ENCODE measurements at places on chromosomes 1 and 21.
A peak's percentile ranks its signal among the peaks of the same experiment; 100 is the strongest.

GRCh38 chr1:113170519-113170918 lies 97.5 kb downstream of the LRIG2 start:
- no peak for DNase-seq

- no peak for DNase-seq
Measured at GRCh38 chr1:221840511-221841243, 98.8 kb upstream of the DUSP10 start.

- no peak for DNase-seq
Measured at GRCh38 chr1:221696027-221696426, 45.9 kb downstream of the DUSP10 start.

GRCh38 chr1:18529714-18530113 lies 49.0 kb downstream of the KLHDC7A start:
- no peak for DNase-seq

DNA sequence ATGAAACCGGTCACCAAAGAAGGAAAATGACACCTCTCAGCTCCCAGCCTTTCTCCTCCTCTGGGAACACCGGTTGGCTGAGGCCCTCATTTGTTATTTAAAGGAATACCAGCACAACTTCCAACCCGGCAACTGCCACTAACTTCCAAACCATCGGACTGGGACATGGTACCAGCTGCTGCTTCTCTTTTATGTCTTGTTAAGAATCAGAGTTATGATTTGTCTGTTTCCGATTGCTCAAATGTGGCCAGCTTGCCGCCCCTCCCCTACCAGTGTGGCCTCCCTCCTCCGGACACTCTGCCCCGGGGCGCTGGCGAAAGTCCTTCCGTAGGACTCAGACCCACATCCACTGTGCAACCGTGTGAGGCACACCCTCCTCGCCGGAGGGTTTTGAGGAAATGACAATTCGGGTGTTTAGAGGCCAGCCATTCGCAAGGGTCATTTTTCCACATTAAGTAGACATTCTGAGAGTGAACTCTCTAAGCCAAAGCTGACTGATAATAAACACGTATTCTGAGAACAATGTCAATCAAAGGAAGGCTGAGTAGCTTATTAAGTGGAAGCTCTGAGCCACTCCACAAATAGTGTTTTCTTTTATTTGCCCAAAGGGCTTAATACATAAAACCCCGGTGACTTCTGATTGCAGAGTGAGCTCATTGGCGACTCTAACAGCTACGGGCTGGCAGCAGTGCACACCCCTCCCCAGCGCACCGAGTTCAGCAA lies 5.5 kb downstream of the RIPK4 start:
- DNase-seq, result no peak

DNA sequence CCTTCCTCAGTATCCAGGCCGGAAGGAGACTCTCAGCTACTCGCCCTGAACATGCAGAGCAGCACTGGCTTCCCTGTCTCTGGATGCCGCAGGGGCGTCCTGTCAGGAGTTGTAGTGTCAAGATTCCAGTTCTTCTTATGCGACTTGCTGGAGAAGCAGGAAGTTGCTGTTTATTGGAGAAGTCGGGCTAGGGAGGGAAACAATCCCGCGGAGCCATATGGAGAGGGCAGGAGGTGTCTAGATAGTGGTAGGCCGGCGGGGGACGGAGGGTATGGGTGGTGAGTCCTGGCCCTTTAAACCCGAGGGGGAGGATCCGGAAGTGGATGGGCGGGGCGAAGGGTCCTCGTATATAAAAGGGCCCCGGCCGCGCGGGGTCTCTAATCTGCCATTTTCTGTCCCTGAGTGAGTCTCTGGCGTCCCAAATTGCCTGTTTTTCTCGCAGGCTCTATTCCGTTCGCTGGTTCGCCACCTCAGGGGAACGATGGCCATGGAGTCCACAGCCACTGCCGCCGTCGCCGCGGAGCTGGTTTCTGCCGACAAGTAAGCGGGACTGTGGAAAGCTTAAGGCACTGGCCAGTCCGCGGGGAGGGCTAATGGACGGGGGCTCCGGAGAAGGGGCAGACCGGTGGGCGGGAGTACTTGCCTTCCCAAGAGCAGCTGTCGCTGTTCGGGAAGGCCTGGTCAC lies at the start of gene NASP:
NASP (plus strand) TSS at position 376 of the 685 bp plus-strand sequence; CDS start at position 482, 106 bp downstream.
- DNase-seq, result peak; percentile 79

GRCh38 chr1:77068013-77068412 lies 151.2 kb downstream of the PIGK start:
- no peak for DNase-seq

GRCh38 chr1:171160211-171160610 lies 24.9 kb upstream of the FMO2 start:
- no peak for DNase-seq

- no peak for DNase-seq
Measured at GRCh38 chr21:32645261-32646182, 33.3 kb upstream of the CFAP298 start.

DNA sequence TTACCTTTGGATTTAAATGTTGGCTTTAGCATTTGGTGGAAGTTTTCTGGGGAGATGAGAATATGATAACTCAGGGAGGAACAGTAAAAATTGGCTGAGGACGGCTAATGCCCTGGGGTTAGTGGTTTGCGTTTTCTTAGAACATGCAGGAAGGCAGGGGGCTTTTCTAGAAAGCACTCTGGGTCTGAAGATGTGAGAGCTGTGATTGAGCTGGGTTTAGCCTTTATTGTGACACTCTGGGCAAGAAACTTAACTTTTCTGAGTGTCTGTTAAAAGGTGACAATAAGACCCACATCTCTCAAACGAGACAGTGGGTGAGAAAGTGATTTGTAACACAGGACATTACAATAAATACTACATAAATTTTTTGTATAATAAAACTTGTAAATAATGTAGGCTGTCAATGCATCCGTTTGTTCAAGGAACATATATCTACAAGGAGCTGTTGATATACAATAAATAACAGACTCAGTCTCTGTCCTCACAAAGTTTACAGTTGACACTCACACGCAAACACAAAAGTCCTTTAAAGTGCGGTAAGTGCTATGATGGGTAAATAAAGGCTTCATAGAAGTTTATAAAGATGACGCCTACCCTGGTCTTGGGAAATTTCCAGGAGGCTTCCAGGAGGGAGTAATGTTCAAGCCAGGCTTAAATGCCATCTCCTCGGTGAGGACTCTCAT lies 49.5 kb upstream of the MRPS6 start:
- DNase-seq, result no peak

DNA sequence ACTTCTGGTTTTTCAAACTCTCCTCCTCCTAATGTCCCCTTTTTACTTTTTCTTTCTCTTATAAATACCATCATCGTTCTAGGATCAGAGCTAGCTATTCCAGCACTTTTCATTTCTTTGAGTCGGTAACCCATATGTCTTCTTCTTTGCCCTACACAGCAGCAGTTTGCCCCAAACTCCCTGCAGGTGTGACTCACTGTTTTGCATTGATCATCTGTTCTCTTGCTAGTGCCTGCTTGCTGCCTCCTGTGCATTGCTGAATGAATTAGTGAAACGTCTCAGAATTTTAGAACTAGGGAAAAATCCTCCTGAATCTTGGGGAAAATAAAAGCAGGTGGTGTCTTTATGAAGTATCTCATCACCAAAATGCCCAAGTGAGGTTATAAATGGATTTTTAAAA lies 21.7 kb downstream of the KCNK2 start:
- no peak for DNase-seq

- DNase-seq, result no peak
Measured at GRCh38 chr1:89802841-89803240, 18.0 kb upstream of the LRRC8D start.

GRCh38 chr1:42173961-42174735 lies 9.6 kb upstream of the GUCA2A start:
- no peak for DNase-seq

DNA sequence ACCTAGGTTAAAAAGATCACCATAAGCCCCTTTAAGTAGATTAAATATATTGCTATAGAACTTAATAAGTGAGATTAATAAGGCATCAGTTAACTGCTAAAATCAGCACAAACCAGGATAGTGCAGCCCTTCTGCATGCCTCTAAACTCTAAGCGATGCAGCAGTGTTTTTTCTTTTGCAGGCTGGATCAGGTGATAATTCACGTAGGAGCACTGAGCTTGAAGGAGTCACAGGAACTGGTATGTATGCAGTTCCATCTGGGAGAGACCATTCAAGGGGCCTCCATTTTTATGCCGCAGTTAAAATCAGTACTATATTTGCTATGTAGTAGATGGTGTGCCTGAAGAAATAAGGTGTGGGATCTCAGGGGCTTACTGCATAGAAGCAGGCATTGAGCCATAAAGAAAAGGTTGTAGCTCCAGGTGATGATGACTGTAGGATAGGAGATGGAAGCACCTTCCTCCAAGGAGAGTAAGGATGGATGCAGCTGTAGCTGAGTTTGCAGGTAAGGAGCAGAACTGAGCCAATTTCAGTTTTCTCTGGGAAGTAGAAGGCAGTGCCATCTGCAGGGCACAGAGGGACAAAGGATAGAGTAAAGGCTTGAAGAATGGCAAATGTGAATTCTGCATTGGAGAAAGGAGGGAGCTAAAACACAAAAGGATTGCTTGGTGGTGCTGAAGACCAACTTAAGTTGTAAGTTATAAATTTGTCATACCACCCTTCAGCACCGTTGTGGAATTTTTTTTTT lies 22.6 kb downstream of the NPL start:
- DNase-seq, result no peak

- DNase-seq, result no peak
Measured at GRCh38 chr1:90402893-90403849, 313.9 kb downstream of the BARHL2 start.

- DNase-seq, result no peak
Measured at GRCh38 chr1:1091344-1092148, 17.4 kb upstream of the RNF223 start.

- DNase-seq, result no peak
Measured at GRCh38 chr1:30783256-30783915, 25.8 kb upstream of the LAPTM5 start.

GRCh38 chr21:14010729-14011128 lies 200.0 kb downstream of the LIPI start:
- DNase-seq, result no peak

DNA sequence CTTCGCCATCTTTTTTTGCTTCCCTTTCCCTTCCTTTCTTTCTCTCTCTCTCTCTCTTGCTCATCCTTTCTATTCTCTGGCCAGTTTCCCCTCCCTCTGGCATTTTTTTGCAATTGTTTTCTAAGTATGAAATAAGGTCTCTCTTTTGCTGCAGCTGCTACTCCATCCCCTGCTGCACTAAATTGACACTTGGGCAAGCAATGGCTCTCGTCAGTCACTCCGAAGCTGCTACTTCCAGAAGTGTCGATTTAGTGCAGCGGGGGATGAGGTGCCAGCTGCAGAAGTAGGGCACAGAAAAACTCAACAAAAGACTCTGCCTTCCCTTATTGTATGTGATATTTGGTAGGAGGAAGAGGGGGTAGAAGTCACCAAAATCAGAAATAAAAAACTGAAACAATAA lies 642.3 kb downstream of the RWDD3 start:
- DNase-seq, result no peak

GRCh38 chr1:204584699-204585372 lies 68.6 kb downstream of the MDM4 start:
- peak; percentile 86 for DNase-seq

GRCh38 chr1:33634806-33635205 lies 162.4 kb downstream of the ZSCAN20 start:
- DNase-seq, result no peak

DNA sequence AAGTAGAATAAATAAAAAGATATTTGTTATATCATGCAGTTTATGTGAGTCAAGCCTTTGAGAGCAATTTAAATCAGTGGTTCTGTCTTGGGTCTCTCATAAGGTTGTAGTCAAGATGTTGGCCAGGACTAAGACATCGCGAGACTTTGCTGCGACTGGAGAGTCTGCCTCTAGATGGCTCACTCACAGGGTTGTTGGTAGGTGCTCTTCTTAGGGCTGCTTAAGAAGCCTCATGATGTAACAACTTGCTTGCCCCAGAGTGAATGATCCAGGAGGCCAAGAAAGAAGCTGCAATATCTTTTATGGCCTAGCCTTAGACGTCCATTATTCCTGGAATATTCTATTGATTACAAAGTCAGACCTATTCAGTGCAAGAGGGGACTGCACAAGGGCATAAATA lies 73.1 kb upstream of the CACHD1 start:
- peak; percentile 24 for DNase-seq

DNA sequence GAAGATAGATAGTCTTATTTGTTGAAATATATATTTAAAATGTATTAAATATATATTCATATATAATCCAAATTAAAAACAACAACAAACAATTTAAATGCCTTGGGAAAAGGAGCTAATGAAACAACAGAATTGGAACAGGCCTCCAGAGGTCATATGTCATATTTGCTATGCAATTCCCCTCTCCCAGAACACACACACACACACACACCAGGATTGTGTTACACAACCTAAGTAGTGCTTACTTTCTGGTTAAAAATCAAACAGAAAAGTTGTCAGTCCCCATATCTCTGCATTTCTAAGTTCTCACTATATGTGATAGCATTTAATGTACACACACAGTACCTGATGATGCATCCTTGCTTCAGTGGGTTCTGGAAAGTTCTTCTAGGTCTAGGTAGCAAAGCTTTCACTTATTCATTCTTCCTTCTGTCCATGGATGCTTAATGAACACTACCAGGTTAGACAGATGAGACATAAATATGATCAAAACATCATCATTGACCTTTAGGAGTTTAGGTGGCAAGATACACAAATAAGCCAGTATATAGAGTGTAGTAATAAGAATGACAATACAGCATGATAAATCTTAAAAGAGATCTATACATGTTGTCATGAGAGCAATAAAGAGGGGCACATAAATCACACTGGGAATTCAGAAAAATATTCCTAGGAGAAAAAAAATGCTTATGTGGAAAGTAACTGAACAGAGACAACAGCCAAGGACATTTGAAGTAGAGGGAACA lies 662.8 kb downstream of the PTPRC start:
- no peak for DNase-seq

DNA sequence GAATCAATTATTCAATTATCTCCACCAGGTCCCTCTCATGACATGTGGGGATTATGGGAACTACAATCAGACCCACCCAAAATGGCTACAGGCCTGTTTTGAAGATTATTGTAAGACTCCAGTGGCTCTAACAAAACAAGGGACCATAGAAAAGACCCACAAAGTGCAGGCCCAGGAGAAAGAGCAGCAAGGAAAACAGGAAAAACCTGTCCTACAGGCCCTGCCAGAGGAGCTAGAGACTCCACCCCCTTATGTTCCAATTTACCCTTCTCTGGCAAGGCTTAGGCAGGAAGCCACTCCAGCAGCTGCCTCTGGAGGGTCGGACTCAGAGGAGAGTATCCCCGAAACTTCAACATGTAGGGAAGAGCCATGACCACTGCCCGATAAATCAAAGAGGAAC lies 96.5 kb downstream of the LIPI start:
- DNase-seq, result no peak

DNA sequence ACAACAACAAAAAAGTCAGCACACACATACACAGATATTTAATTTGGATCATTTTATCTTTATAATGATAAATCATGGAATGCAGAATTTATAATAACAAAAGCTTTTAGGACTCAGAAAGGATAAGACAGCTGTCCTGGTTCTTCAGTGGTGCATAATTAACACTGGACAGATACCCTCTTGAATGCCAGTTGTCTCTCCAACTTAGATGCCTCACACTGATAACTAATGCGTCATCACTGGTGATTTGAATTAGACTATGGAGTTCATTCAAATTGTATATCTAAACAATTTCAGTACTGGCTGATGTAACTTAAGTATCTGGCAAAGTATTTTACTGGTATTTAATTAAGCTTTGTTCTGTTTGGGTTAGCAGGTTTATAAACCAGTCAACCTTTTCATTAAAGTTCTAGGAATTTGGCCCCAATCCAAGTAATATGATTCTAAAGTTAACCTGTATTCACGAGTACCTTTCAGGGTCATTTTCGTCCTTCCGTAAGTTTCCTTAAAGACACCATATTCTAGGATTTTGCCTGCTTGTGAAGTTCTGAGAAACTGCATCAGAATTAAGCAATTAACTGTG lies 1199.5 kb upstream of the TMPRSS15 start:
- no peak for DNase-seq

GRCh38 chr1:183879966-183880365 lies 75.0 kb downstream of the RGL1 start:
- DNase-seq, result no peak
